ENCODE measurements at places on chromosomes 4 and X.

DNA sequence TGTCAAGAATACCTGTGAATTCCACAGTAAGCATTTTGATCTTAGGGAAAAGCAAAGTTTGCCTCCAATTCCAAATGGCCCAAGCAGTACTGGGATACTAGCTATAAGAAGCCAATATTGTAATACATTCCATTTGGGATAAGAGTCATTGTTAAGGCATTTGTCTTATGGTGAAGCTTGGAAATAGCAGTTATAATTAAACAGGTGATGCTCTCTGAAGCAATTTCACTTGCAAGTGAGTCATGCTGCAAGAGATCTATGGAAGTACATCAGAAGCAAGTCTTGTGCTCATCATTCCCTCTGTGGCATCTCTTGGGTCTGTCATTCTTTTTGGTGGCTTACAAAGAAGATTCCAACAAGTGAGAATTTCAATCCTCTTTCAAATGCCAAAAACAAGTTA, 386.4 kb upstream of the RPS6KA3 start:
- DNase-seq: no peak

DNA sequence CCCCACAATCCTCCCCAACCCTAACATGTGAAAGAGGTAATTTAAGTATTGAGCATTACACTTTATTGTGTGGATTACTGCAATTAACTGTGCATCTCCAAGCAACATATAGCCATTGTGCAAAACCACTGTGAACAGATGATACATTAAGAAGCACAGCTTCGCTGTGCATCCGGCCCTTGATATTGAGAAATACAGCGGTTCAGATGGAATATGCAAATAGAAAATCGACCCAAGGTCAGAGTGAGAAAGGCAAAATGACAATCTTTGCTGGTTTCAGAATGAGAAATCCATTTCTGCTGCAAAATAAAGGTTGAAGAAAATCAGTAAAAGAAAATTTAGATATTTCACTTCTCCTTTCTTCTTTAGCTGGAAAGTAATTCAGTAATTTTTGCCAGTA, 805.9 kb upstream of the GRID2 start:
- no peak for DNase-seq

- no peak for DNase-seq
These were observed 178.0 kb downstream of the GASK1B start for GRCh38 chr4:157994863-157995262.

- DNase-seq: no peak
These were observed 52.1 kb downstream of the IDS start for GRCh38 chrX:149453030-149453429.

GRCh38 chrX:148507418-148507817, 7.0 kb downstream of the AFF2 start:
- DNase-seq: no peak

- DNase-seq: no peak
These were observed 39.2 kb upstream of the MSANTD1 start for GRCh38 chr4:3209551-3210325.

DNA sequence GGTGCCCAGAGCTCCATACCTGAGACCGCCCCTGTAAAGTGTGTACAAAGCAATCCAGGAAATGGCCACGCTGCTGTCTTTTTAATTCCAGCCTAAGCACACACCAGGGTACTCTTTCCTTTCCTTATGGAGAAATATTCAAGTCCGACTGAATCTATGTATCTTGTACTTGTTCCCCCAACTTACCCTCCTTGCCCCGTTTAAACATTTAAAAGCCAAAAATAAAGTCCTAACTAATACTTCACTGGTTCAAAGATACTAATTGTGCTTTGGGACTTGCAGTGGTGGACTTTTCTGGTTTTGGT, 731 bp upstream of the AMMECR1 start:
- DNase-seq: no peak

DNA sequence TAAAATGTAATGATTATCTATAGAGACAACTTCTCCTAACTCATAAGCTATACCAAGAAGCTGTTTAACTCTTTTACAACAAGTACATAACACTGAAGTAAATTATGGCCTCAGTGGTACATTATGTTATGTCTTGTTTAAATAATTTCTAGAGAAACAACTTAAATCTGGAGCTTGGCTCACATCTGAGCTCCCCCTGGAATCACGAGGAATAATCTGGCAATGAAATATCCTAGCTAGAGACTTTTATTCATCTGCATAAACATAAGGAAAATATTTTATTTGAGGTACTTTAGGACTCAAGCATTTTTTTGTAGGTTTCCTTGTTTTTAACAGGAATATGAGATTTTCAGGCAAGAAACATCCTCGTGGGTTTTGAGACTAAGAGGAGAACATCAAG, 354.7 kb upstream of the SLC7A11 start:
- no peak for DNase-seq

DNA sequence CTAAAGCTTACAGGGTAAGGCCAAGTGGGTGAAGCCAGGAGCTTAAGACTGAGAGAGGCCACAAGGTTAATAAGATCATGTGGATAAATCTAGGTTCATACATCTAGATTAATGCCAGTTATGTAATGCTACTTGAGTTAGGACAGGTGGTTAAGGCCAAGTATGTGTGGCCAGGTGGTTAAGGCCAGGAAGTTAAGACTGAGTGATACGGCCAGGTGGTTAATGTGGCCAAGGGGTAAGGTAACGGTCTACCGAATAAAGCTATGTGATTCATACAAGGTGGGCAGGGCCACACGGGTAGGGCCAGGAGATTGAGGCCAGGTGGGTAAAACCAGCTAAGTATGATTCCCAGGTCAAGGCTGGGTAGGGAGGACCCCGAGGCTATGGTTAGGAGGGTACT, 223.0 kb downstream of the TACR3 start:
- DNase-seq: no peak

DNA sequence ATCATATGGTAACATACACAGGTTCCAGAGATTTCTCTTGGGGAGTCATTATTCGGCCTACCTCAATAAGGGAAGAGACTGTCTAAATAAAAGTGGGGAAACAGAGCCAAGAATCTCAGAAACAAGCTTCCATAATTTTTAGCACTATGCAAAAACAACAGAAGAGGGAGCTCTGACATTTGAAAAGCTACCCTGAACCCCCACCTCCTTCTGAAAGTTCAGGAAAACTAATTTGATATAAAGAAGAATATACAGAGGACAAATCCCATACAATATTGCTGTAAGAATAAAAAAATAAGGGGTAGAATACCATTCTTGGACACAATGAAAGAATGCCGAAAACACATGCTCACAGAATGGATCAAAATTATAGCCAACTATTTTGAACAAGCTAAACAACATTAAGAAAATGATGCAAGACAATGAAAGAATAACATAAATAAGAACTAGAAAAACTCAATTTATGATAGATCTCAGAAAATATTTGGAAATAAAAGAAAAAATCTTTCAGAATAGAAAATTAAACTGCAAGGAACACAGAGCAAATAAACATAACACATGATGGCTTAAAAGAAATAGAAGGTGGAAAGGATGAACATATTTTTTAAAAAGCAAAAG, 14.4 kb upstream of the ZNF41 start:
- no peak for DNase-seq

DNA sequence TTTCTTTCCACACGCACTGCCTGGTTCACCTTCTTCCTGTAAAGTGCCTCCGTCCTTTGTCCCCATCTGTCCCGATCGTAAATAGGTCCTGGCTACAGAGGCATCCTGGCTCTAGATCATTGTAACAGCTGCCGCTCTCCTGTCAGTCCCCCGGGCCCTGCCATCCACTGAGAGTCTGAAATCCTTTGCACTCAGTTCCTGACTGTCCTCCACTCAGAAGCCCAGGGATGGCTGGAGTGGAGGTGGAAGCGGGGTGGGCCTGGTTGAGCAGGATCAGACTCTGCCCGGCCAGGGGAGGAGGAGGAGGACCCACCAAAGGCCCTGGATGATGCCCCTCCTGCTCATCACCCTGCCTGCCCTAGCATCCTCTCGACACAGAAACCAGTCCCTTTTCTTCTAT, 29.8 kb downstream of the PIGG start:
- DNase-seq: no peak

- DNase-seq: no peak
These were observed 16.9 kb upstream of the LRBA start for GRCh38 chr4:151031831-151032605.

DNA sequence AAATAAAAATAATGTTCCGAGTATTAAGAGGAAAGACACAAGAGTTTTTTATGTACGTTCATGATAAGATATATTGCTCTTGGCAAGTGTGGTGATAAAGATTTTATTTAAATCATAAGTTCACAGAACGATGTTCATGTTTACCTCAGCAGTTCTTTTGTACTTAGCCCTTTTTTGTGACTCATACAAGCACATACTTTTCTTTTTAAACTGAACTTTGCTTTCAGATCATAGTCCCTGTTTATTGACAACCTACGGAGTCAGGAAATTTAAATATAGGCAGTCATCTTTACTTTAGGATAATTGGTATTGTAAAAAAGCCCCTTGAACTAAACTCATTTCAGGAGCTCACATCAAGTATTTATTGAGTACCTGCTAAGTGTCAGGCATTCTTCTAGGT, 1.3 kb upstream of the CTSO start:
- no peak for DNase-seq

- DNase-seq: no peak
These were observed 31.5 kb upstream of the IL21 start for GRCh38 chr4:122652379-122652778.

DNA sequence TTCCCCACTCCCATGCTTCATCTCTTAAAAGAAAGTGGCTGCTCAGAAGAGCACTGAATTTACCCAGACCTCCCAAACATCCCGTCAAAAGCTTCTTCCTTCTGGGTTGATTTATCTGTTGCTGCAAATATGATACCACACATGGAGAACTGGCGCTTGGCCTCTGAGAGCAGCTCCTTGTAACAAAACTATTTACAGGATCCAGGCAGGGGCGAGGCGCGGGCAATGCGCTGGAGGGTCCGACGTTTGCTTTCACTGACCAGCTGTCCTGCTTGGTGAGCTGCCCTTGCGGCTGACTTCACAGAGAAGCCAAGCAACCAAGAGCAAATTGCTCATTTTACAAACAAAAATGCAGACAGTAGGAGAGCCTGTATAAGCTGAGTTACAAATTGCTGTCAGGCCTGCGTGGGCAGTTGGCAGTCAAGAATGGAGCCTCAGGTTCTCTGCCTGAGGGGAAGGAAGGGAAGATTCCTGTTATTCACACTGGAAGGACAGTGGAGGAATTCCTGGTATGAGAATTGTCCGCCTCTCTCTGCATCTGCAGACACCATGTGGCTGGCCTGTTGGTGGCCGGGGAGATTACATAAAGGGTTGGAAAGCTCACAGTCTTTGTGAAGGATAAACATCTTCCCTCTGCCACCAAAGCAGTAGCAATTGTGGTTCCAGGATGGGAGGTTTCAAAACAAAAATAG, 192.2 kb upstream of the LEF1 start:
- peak; percentile 58 for DNase-seq

DNA sequence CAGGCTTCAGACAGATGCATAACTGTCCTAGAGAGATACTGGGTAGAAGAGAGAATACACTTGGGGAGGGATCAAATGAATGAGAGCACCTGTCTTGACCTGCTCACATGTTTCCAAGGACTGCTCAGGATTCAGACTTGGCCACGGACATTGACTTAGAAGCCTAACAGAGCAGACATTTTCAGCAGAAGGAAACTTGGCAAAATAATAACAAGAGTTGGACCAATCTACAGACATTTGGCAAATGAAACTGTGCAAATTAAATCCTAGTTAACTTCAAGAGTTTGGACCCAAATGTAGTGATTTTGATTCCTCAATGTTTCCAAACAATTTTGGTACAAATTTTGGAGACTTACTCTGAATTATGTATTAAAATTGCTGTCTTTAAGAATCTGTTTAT, 223.9 kb downstream of the CAMK2D start:
- DNase-seq: no peak

- no peak for DNase-seq
These were observed 52.1 kb upstream of the PCDH10 start for GRCh38 chr4:133096972-133097371.

DNA sequence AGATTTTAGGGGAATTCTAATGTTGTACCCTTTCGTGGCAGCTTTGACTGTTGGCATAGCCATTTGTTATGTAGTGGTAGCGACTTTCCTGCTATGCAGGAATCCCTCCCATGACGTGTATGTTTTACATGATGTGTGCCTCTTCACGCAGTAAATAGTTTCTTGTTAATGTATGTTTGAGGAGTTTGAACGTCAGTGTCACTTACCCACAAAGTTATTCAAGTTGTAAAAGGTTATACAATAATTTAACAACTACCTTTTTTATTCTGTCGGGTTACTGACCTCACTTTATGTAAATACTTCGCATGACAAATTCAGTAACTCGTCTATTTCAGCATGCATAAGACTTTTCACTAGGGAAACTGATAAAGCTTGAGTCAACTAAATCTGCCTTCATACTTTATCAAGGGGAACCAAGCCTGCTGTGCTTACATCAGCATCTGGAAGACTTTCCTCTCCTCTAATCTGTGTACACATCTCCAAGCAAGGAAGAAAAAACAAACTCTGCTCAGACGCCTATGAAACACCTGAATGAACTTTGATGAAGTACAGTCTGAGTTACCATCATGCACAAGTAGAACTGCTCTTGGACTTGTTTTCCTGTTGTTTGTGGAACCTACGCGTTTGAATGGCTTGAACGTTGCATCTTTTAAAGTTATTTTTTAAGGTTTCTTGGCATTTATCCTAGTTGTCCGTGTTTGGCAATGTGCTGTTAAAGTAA, 61.2 kb downstream of the SLC9A6 start:
- DNase-seq: no peak

- DNase-seq: peak; percentile 56
These were observed 58.2 kb upstream of the ZNF157 start for GRCh38 chrX:47311932-47312774.

GRCh38 chr4:7699031-7699430, 240.6 kb downstream of the AFAP1 start:
- no peak for DNase-seq

GRCh38 chr4:53932796-53933610, 131.4 kb downstream of the CHIC2 start:
- DNase-seq: no peak

DNA sequence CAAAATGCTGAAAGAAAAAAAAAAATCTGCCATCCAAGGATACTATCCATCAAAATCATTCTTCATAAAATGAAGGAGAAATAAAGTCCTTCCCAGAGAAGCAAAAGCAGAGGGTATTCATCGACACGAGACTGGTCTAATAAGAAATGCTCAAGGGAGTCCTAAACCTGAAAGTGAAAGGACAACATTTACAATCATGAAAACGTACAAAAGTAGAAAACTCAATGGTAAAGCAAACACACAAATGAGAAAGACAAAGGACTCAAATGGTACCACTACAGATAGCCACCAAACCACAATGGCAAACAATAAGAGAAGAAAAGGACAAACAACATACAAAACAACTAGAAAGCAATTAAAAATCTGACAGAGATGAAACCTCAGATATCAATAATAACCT, 41.0 kb downstream of the CD99L2 start:
- DNase-seq: no peak

GRCh38 chr4:40185830-40186664, 10.8 kb upstream of the RHOH start:
- DNase-seq: no peak

- no peak for DNase-seq
These were observed 54.0 kb downstream of the MAP9 start for GRCh38 chr4:155322782-155323181.

- no peak for DNase-seq
These were observed 28.6 kb downstream of the TRPC3 start for GRCh38 chr4:121923306-121923705.

- DNase-seq: no peak
These were observed 38.0 kb downstream of the RADX start for GRCh38 chrX:106649523-106650428.

Data from ecto neural progenitor cell (in vitro differentiated cells).